ENCODE measurements at places on chromosomes 2 and 18.

- peak; percentile 74 for DNase-seq
Measured at GRCh38 chr2:191180276-191180675, 29.5 kb upstream of the STAT4 start.

GRCh38 chr18:79343567-79344207 is 52.0 kb upstream of the NFATC1 start:
- no peak for DNase-seq

GRCh38 chr2:120384486-120385354 is 38.8 kb downstream of the INHBB start:
- DNase-seq = no peak

DNA sequence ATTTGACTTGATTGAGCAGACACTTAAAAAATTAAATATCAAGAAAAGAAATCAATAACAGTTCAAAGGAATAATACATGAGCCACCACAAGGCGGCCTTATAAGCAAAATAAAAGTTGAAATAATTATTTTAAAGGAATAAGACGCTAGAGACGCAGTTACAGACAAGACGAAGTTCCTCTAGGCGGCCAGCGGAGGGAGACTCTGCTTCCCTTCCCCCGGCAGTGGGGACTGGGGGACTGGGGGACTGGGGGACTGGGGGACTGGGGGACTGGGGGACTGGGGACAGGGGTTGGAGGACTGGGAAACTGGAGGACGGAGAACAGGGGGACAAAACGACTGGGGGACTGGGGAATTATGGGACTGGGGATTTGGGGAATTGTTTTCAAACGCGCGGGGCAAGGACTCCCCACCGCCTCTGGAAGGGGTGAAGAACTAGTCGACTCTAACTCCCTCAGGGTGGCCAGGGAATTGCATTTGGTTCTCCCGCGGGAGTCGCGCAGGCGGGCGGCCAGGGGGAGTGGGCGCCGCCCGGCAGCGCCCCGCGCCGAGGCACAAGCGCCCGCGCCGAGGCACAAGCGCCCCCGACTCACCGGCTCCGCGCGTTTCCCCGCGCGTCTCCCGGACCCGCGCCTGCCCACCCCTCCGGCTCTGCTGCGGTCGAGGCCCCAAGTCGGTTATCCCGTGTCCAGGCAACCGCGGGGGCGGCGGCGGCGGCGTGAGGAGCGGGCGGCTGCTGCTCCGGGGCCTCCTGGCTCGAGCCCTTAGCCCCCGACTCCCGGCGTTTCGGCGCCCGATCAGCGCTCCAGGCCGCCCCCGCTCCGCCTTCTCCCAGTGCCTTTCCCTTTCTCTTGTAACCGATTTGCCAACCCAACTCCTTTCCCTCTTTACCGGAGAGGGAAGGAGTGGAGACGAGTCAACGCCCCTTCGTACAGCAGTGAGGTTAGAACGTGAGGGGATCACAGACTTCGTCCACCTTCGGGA is at the start of gene CCDC178:
TSS of gene CCDC178 (minus strand) at position 662 of the 984 bp plus-strand sequence. CDS start 28,633 bp downstream, outside the sequence.
- DNase-seq = no peak

- DNase-seq = peak; percentile 53
Measured at GRCh38 chr2:111225856-111226255, 105.1 kb downstream of the BCL2L11 start.

DNA sequence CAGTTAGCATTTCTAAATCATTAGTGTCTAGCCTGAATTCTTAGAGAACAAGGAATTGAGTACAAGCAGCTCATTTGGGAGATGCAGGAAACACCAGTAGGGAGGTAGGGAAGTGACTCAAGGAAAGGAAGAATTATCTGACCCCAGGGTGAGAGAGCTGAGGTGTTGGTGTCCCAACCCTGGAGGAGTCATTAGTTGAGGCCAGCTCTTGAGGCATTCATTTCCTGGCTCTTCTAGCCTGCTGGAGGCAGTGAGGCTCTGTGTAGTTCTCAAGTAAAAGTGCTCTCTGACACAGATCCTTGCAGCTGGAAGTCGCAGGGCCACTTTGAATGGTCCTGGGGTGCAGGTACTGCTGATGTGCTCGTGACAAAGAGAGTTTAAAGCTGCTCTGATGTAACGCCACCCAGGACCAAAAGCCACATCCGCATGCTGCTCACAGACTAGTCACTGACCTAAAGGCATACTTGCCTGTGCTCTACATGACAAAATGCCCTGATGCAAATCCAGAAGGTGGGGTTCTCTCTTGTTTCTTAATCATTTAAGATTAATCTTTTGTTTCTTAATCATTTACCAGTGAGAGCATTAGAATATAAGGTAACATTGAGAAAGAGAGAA is 299.5 kb upstream of the LYPD1 start:
- no peak for DNase-seq

DNA sequence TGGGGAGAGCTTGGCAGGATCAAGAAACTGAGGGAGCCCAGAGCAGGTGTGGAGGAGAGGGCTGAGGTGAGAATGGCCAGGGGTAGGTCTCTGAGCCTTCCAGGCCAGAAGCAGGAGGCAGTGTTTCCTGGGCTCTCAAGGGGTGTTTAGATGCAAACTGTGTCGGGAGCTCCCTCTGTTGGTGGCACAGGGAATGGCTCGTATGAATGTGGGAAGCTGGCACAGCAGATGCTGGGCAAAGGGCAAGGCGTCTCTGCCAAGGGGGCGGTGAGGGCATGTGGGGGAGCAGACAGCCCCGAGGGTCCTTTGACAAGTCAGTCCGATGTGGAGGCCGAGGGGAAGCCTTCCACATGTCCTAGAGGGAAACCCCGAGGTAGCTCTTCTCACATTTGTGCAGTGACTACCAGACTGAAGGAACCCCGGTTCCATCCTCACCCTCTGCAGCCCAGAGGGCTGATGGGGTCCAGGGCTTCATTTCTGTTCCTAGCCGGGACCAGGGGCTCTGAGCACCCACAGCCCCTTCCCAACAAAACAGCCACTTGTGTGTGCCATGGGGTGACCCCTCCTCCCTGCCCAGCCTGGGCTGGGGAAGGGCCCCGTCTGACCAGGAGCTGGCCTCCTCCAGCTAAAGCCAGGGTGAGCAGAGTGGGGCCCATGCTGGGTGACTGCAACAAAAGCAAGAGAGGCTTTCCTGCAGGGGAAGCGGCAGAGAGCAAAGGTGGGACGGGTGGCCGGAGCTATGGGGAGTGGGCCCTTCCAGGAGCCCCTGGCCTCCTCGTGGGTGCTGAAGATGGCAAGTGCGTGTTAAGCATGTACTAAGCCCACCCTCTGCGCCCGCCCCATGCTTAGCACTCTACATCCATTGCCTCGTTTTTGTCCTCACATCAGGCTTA is 103.4 kb downstream of the SEPTIN10 start:
- peak; percentile 72 for DNase-seq

- DNase-seq = no peak
Measured at GRCh38 chr2:144567745-144568144, 47.8 kb upstream of the ZEB2 start.

DNA sequence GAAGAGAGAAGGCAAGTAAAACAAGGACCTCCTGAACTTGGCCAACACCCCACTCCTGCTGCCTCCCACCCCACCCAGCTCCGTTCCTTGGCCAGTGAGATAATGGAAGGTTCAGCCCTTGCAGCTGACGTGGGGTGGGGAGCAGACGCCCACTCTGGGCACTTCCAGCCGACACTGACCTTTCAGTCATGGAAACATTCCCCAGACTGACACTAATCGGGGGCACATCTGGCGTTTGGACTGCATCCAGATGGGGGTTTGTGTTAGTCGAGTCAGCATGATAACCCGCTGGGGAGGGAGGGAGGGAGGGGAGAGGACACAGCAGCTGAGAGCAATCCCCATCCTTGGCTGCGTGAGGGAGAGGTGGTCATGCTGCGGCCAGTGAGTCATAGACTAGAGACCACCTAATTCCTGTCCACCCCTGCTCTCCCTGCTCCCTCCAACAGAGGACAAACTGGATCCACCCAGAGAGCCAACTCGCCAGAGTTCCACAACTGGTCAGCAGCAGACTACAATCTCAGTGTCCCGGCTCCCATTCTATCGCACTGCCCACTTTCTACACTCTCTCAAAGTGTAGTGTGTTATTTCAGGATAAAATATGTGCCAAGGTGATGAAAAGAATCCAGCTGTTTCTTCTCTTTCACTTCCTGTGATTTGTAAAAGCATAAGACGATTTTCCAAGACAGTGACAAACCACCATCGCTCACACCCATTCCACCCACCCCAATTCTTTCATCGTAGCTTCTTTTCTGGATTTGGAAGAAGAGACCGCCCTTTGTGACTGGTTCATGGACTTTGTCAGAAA is 115.4 kb upstream of the PKDCC start:
- no peak for DNase-seq

DNA sequence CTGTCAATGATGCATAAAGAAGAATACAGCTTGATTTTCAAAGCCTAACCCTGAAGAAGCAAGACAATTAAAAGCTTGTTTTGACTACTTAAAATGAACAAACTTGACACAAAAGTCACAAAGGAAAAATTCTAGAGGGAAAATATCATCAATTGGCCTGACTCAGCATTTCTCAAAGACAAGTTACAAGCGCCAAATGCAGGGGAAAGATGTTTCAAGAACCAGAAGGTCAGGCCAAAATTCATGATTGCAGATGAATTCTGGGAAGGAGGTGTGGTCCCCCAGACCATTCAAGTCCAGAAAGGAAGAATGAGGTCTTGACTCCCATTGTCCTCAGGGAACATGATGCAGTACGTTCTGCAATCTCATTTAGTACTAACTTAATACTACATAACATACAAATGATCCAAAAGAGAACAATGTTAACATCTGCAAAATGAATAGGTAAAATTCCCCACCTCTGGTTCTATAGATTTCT is 64.5 kb downstream of the FAM210A start:
- DNase-seq = no peak

DNA sequence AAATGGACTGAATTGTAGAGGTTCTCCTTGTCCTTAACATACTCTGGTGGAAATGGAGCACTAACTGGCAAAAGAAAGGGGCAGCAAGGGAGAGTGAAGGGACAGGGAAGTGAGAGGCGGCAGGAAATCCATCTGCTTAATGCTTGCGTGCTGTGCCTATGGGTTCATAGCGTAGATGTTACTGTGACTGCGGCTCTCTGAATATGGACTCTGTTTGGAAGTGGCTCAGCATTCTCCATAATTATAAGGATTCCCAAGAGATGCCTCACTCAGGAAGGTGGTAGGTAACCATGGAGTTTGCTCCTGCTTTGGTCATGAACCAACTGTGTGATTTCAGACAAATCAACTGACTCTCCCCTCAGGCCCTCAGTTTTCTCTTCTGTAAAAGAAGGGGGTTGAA is 50.0 kb downstream of the MYO3B start:
- DNase-seq = no peak

DNA sequence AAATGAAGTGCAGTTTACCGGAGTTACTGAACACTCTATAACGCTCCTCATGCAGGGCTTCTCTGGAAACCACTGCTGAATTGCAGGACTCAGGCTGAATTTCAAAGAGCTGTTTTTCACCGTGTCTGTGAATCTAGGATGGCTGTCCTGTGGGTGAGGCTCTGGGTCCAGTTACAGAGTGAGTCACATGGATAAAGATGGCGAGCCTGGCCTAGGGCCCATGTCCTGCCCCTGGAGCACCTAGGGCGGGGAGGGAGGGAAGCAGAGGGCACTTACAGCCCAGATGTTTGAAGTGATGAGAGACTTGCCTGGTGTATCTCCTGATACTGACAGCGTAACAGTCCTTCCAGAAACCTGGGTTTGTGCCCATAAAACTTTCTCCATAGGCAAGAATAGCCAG is 583.0 kb downstream of the IRS1 start:
- DNase-seq = no peak

DNA sequence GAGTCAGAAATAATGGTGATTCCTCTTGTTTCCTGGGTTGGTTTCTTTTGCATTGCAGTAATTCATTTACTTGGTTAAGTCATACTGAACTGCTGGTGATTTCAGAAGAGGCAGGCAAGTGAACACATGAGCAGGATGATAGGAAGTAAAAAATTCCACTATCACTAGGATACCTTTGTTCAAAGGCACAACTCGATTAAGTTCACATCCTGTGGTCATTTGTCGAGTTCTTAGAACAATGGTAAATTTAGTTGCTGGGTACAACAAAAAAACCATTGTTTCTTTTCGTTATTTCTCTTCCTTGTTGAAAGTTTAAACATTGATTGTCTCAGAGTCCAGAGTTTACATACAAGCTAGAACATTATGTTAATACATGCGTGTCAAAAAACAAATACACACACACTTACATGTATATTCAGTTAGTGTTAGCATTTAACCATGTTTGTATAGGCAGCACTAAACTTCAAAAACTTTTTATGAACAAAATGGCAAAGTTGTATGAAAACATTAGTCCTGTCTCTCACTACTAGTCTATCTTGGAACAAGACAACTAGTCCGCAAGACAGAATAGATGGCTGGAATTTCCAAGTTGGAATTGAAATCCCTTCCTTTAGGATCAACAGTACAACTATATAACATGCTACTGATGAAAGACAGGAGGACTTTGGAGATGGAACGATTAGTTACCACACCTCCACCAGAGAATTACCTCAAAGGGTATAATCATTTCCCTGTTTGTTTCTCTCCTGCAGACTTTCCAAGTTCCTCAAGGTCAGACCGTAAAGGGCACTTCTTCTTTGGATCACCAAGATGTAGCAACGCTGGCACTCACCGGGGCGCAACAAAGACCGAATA is 26.2 kb downstream of the STK39 start:
- DNase-seq = no peak

GRCh38 chr2:45412754-45413379 is 198.2 kb downstream of the SRBD1 start:
- DNase-seq = no peak

DNA sequence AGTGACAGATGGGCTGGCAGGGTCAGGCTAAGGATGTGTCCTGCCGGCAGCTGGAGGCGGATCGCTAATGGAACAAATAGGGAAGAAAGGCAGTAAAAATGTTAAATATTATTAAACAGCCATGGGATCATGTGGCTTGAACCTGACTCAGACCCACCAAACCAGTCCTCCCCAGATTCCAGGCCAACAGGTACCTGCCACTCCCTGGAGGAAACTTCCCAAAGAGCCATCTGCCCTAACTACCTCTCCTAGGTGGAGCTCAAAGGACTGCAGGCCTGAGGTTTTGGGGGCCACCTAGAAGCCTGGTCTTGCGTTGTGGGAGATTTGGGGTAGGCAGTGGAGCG is 34.3 kb downstream of the CIB4 start:
- no peak for DNase-seq

- DNase-seq = no peak
Measured at GRCh38 chr18:39414009-39414700, 1848.6 kb upstream of the CELF4 start.

DNA sequence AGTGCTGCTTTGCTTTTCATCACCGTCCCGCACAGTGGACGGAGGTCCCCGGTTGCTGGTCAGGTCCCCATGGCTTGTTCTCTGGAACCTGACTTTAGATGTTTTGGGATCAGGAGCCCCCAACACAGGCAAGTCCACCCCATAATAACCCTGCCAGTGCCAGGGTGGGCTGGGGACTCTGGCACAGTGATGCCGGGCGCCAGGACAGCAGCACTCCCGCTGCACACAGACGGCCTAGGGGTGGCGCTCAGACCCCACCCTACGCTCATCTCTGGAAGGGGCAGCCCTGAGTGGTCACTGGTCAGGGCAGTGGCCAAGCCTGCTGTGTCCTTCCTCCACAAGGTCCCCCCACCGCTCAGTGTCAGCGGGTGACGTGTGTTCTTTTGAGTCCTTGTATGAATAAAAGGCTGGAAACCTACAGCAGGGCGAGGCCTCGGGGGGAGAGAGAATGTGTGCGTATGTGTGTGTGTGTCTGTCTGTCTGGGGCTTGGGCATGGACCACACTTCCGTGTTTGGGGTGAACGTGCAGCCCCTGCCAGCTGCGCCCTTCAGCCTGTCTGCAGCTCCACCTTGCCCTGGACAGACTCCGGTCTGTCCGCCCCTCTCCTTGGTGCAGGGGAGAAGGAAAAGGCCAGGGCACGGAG is 32.3 kb downstream of the GPC1 start:
- DNase-seq = no peak

All from inflammatory macrophage treated with lipopolysaccharide for 4 hours (primary cell).